ENCODE measurements at places on chromosomes 13 and 19.

DNA sequence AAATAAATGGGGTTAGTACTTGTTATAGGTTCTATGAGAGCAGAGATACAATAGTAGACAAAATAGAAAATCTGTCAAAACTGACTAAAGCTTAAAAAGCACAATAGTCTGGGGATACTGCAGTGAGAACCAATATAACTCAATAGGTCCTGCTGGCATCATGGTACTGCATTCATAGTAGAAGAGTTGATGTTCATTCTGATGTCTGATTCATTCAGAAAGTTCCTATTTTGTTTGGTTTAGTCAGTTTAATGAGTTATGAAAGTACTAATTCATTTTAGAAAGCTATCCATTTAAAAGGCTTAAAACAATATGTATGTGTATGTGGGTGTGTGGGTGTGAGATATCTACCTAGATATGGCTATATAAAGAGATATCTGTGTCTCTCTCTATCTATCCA, 152.8 kb downstream of the LHFPL6 start:
- no peak for DNase-seq

GRCh38 chr13:64675255-64675892, 2554.8 kb downstream of the PCDH9 start:
- no peak for DNase-seq

DNA sequence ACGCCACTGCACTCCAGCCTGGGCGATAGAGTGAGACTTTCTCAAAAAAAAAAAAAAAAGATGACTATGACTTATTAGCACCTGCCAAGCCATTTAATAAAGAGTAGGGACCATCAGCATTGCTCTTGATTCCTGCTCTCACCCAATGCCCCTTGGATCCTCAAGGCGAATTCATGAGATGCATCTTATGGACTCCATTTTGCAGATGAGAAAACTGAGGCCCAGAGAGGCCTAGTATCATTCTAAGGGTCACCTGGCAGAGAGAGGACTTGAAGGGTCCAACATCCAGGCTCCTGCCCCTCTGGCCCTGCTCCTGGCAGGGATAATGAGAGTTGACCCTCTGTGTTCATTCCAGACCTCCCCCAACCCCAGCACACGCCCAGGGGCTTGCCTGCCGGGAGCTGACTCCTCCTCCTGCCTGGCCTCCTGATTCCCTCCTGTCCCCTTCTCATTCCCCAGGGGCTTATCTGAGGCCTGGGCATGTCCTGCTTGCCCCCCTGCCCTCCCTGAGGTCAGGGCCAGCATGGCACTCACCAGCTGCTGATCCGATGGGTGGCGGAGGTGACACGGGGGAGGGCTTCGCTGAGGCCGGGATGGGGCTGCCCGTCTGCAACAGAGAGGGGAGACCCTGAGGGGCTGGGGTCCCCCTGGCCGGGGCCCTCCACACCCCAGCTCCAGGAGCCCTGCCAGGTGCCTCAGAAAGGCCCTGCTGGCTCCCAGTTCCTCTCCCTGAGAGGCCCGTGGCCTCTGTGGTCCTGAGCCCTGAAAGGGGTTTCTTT, 7.4 kb downstream of the WIZ start:
- DNase-seq: no peak

GRCh38 chr13:68588623-68589022, 1358.5 kb upstream of the PCDH9 start:
- no peak for DNase-seq

DNA sequence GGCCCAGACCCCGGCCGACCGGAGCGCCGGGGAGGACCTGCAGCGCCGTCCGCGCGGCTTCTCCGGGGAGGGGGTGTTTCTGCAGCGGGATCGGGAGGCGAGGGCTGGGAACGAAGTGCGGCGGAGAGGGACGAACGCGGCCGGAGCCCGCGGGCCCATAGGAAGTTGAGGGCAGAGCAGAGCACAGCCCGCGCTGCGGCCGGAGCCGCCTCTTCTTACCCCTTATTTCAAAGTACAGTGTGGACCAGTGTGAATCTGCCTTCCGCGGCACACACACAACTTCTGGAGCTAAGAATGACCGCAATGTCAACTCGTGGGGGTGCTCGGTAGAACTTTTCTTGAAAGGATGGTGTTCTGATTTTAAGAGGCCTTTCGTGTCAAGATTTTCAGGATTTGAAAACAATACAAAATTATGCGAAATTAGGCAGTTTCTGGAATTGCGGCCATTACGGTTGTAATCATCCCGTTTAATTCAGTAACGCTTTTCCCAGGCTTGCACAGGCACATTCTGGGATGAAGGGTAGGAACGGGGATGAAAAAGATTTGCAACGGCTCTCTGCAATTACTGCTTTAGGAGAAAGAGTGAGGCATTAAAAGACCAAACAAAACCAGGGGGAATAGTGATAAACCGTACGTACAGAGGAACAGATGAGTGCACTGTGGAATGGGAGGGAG, 821 bp downstream of the TDRD3 start:
- DNase-seq: peak; percentile 59

DNA sequence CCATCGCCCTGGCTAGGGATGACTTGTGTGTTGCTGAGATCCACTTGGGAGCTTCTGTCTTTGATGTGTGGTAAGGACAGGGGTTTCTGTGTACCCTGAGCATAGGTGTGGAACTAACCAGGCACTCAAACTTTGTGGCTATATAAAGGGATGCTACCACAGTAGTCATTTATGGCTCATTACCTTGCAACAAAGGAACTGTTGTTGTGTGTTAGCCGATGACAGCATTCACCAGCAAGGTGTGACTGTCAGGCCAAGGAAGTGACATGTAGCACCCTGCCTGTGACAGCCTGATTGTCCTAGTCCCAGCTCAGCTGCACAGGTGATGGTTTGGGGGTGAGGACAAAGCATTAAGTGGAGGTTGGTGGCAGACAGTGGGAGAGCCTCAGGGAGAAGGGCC, 73.6 kb downstream of the COG3 start:
- no peak for DNase-seq

DNA sequence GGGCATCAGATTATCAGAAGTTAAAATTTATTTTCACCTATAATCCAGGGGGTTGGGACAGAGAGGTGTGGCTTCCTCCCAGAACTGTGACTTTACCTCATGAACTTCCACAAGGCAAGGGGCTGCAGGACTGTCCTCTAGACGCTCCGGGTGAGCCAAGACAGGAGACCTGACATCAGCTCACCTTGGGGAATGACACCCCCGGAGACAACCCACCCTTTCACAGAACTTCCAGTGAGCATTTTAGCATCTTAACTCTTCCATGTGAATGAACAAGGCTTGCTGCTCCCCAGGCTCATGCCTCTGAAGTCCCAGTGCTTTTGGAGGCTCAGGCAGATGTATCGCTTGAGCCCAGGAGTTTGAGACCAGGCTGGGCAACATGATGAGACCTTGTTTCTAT, 29.4 kb upstream of the TFDP1 start:
- no peak for DNase-seq

- DNase-seq: no peak
These were observed 2.6 kb upstream of the TUBA3C start for GRCh38 chr13:19184176-19184575.

- DNase-seq: no peak
These were observed 136.4 kb downstream of the MYCBP2 start for GRCh38 chr13:77190349-77190958.

DNA sequence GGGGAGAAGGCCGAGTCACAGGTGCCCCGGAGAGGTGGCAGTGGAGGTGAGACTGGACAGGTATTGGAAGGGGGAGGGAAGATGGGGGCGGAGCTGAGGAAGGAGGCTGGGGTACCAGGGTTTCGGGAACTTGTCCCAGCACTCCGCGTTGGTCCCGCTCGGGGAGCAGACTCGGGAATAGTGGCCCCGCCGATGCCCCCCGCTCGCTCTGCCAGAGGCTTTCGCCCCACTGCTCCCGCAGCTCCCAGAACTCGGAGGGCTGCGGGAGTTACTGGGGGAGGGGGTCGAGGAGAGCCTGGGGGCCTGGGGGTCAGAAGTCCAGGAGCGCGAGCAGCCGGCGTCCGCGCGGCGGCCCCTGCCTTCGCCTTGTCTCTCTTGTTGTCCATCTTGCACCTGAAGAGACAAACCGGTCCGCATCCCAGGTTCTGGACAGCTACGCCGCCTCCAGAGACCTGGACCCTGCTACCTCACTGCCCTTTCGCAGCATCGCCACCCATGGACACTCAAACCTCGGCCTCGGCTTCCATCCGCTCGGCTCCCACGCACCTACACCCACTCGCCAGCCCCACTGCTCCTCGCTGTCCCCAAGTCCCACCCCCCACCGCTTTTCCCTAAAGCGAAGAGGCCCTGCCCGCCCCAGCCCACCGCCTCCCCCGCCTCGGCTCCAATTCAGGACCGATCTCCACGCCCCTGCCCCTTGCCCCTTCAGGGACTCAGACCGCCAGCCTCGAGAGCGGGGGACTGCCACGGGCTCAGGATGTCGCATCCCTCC, 700 bp downstream of the PRR36 start:
- DNase-seq: no peak

- DNase-seq: no peak
These were observed 8.8 kb downstream of the RRAS start for GRCh38 chr19:49631014-49631588.

DNA sequence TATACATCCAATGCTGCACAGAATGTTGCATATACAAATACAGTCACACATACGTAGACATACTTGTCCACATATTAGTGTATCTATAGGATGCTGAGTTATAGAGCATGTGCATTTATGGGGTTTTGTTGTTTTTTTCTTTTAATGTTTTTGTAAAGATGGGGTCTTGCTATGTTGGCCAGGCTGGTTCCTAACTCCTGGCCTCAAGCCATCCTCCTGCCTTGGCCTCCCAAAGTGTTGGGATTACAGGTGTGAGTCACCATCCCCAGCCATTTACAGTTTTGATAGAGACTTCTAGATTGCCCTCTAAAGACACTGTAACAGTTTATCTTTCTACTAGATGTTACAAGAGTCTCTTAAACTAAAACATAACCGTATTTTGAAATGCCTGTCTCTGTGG, 14.3 kb downstream of the HNRNPUL1 start:
- DNase-seq: no peak

DNA sequence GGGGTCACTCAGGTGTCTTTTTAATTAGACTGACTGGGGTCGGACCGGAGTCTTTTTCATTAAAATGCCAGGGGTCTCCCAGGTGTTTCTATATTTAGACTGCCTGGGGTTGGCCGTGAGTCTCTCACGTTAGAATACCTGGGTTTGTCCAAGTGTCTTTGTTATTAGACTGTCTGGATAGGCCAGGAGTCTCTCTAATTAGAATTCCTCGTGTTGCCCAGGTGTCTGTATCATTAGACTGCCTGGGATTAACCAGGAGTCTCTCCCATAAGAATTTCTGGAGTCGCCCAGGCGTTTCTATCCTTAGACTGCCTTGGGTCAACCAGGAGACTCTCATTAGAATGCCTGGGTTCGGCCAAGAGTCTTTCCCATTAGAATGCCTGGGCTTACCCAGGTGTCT, 1445.7 kb downstream of the UQCRFS1 start:
- no peak for DNase-seq

DNA sequence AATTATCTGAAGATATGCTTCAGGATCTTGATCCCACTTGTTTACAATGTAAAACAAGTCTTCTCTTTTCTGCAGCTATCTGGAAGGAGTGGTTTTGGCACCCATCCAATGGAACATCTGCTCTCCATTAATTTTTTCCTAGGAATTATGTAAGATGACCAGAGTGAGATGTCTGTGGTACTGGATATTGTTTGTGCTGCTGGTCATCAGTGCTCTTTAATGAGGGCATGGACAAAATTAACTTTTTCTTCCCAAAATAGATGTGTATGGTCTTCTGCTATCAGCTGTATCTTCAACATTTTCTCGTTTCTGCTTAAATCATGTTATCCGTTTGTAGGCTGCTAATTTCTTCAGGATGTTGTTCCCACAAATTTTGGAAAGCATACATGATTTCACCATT, 415.4 kb upstream of the KLHL1 start:
- no peak for DNase-seq

- no peak for DNase-seq
These were observed 7.1 kb upstream of the SELENOV start for GRCh38 chr19:39507715-39508364.

DNA sequence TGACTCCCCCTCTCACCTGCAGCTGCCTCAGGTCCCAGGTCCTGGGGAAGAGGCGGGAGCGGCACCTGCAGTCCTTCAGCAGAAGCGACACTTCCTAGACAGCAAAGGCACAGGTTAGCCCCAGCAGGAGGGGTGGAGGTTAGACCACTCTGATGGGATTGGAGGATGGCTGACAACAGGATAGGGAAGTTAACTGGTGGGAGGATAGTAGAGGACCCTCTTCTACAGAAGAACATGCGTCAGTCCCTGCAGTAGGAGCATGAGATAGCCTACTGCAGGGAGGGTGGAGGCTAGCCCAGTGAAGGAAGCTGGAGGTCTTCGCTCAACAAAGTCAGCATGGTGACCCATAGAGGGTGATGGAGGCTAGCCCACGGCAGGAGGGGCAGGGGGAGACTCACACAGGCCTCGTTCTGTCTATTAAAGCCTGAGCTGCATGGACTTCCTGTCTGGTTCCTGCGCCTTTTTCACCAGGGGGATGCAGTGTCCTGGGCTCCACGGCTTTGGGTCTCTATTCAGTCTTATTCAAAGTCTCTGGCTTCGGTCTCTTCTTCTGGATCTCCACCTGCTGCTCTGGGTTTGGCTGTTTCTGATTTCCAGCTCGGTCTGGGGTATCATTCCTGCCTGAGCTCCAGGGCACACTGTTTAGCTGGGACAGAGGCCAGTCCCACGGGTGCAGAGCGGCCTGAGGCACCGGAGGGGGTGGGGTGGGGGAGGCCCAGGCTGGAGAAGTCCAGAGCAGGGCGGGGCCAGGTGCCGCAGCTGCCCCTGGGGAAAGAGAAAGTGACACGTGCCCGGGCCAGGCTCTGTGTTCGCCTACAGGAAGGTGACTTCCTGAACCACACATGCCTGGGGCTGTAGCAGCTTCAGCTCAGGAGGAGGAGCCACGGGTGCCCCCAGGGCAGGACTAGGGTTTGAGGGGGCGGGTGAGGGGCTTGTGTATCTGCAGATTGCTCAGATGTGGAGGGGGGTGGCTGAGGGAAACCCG, 7.3 kb downstream of the IFNL3 start:
- peak; percentile 19 for DNase-seq

- DNase-seq: peak; percentile 68
These were observed at the start of gene GIPR for GRCh38 chr19:45667620-45668341. Gene GIPR (plus strand): TSS chr19:45668221. CDS start chr19:45669521, 1,300 bp downstream.

DNA sequence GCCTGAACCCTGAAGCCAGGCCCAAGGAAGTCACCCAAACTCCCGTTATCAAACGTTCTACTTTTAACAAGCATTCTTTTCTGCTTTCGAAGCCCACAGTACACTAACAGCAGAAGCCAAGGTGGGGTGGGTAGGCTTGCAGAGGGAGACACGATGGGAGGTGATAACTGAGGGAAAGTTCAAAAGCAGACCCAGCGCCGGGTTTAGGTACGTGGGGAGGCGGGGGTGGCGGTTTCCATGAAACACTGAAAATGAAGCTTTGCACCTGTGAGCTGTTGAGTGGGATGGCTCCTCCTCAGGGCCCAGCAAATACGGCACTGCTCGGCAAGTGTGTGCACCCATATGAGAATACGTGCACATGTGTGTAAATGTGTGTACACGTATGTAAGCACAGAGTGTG, 49.8 kb downstream of the KLF2 start:
- no peak for DNase-seq
